Mesothelial cell of epicardium (in vitro differentiated cells): ENCODE measurements at places on chromosomes 2 and 18.

GRCh38 chr2:18841248-18842150 lies 252.1 kb upstream of the NT5C1B start:
- DNase-seq: no peak

GRCh38 chr2:165074884-165075283 lies 119.6 kb upstream of the SLC38A11 start:
- DNase-seq: no peak

GRCh38 chr2:224137208-224137607 lies 98.1 kb upstream of the SERPINE2 start:
- DNase-seq: no peak

- no peak for DNase-seq
Measured at GRCh38 chr2:197077336-197077735, 150.8 kb upstream of the PGAP1 start.

- DNase-seq: no peak
Measured at GRCh38 chr2:118856978-118857676, 9.7 kb upstream of the EN1 start.

GRCh38 chr18:67367540-67367939 lies 149.0 kb downstream of the DSEL start:
- no peak for DNase-seq

DNA sequence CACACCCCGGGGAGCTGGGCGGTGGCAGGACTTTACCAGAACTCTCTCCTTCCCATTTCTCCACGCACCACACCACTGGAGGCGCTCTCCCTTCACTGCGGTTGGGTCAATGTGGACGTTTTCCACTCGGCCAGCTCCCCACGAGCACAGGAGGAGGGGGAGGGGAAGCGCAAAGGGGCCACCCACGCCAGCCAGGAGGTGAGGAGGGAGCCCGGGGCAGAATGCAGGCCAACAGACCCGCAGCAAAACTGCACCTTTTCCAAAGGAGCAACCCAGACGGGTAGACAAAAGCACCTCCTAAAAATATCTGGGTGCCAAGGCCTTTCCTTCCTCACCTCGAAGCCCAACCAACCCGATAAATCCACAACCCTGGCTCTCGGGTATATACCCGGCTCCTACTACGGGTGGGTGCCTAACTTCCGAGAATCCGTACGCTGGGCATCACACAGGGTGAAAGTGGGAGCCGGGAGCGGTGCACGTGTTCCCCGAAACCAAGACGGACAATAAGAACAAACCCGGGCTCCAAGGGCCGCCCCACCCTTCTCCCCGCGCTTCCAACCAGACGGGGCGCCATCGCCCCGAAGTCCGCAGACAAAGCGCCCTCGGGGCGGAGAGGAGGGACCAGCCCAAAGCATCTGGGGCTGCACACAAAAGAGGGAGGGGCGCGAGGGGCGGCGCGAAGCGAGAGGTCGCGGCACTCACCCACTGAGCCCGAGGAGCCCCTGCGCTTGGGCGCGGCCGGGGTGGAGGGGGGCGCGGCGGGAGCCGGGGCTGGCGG lies 1.0 kb downstream of the RTN4 start:
- DNase-seq: peak; percentile 78

- no peak for DNase-seq
Measured at GRCh38 chr2:59399126-59399525, 1154.3 kb downstream of the BCL11A start.

DNA sequence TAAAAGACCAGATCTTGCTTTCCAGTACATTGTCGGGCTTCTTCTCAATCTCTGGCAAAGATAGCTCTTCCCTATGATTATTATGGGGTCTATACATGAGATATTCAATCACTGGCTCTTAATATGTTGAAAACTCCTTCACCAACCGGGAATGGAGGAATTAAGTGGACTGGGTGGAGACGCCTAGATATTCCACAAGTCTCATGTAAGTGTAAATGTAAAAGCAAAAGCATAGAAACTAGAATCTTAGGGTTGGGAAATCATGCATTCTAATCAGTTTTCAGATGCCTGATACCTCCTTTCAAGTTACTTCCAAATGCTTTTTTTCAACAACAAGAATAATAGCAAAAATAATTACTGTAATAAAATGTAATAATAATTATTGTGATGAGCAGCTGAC lies 38.0 kb downstream of the DPP4 start:
- DNase-seq: no peak

GRCh38 chr2:215615803-215616174 lies 179.9 kb upstream of the FN1 start:
- DNase-seq: no peak

GRCh38 chr2:54536720-54537119 lies 80.6 kb downstream of the SPTBN1 start:
- DNase-seq: no peak

DNA sequence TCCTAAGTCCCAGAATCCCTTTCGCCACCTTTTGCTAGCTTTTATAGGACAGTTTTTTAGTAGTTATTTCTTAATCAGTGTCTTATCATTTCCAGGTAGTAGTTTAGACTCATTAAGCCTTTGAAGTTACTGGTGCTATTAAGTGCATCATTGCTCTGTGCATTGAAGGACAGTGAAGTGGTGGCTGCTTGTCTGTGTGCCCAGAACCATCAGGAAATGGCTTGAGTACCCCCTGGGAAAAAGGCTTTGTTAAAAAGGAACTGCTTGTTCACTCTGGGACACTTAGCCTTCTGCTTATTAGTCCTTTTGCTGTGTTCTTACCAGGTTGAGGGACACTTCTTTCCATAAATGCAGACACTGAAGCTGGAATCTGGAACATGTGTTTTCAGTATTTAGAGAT lies 30.0 kb downstream of the DTNA start:
- DNase-seq: no peak

GRCh38 chr2:88855620-88856408 lies 164.3 kb downstream of the RPIA start:
- no peak for DNase-seq

DNA sequence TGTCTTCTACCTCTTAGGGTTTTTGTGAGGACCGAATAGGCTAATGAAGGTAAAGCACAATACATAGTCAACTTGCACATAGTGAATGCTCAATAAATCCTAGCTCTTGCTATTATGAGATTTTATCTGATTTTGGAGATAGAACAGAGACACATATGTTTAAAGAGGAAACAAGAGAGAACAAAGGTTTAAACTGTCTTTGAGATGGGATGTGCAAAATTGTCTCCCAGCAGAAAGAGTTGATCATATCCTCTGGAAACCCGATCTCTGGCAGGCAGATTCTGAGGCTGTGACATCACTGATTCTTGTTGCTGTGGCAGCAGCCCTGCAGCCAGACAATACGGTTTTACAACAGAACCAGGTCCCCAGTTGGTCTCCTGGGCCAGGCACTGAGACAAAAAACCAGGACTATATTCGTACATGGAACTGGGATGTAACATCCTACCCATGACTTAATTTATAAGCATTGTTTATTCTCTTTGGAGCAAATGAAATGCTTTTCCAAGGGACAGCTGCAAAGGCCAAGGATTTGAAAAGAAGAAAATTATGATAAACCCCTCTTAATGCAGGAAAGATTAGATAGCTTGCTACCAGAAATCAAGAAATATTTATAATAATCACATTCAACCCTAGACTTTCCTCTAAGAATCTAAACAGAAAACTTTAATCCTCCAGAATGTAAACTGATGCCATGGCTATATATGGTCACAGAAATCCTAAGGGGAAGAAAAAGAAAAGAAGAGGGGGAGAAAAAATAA lies 80.2 kb downstream of the SLC8A1 start:
- DNase-seq: peak; percentile 20

DNA sequence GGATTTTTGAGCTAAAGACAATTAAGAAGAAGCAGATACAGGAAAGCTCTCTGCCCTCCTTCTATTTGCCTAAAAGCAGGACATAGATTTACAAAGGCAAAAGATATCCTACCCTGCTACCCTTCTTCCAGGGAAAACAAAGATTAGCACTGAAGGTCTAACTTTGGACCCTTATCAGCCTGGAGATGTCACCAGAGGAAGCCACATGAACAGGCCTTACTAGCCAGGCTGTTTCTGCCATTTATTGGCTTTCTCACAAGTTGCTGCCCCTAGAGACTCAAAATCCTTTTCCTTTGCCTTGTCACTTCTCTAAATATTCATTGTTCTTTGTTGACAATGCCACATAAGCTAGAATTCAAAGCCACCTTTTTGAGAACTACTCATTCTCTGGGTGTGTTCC lies 147.3 kb downstream of the B3GNT2 start:
- DNase-seq: no peak

- no peak for DNase-seq
Measured at GRCh38 chr2:72386288-72386687, 238.6 kb upstream of the CYP26B1 start.

DNA sequence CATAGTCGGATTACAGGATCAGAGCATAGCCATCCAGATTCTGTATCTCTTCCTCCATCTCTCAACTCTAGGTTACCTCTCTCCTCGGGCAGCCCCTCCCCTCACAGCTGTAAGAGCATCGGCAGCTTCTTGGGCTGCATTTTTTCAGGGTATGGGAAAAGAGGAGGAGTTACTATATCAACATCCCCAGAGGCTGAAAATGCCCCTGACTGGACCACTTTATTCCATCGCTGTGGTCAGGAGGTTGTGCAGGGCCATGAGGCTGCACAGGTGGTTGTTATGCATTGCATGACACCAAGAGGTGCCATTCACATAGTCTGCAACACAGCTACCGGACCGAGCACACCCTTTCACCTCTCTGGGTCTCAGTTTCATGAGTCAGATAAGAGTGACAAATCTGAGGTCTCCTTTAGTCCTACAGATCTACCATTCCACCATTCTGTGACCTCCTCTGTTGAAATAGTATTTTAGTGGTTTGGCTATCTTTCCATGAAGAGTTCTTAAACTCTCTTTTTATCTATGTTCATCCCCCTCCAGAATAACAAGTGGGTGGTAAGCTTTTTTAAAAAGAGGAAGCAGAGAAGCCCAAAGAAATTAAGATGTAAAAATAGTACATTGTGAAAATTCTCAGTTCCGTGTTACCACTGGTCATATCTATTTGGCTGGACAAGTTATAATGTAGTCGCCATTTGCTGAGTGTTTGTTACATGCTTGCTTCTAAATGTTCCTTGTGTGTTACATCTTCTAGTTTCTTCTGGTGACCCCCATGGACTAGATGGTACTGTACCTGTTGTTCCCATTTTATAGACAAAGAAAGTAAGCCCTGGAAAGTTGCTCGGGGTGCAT lies 56.6 kb upstream of the SLC1A4 start:
- DNase-seq: no peak

DNA sequence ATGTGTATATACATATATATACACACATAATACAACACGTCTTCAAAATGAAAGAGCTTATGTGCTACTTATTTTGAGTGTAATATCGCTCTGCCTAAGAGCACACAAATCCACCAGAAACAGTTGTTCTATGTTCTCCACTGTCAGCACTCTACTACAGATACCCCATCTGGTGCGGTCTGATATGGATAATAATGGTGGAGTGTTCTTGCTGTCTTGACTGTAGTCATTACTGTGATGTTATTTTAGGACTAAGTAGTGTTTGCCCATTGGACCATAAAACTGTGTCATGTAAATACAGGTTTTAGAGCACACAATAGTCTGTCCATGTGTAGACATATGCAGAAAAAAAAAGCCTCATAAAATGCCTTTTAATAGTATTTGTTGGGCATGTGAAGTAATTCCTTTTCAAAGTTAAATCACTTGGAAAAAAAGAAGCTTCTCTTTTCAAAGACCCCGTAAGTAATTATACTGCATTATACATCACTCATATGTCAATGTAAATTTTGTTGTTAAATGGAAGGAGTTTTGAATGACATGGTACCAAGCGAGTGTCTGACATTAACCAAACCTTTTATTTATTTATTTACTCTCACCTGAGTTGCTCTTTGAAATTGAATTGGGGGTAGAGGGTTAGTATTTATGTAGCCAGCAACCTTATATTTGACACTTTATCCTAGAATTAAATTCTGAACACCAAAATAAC lies 1249.2 kb upstream of the ZEB2 start:
- no peak for DNase-seq

DNA sequence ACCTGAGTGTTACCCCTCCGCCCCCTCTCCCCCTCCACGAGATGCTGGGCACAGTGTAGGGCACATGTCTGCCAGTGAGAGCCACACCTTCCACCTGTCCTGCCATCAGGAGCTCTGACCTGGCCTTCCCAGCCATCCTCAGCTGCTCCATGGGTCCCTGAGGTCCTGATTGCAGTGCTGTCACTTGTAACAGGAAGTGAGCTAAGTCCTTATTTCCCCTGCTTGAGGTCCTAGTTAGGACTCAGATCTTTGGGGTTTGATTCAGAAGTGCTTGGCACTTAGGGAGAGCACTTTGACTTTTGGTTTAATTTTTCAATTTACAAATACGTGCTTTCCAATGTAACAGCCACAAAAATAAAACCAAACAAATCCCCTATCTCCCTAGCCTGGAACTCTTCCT lies 125.5 kb downstream of the WDSUB1 start:
- DNase-seq: no peak

- no peak for DNase-seq
Measured at GRCh38 chr2:166539340-166540162, 45.5 kb upstream of the SCN7A start.
